Stimulated activated CD4-positive, alpha-beta T cell treated with anti-CD3 and anti-CD28 coated beads, Interleukin-4, amount 100 ng/mL, for 1 hour (primary cell): ENCODE measurements at places on chromosomes 7 and 10.

GRCh38 chr7:88202799-88203198, 17.0 kb downstream of the SRI start:
- DNase-seq: no peak

- DNase-seq: no peak
Observed at GRCh38 chr7:107594961-107595737, 15.1 kb downstream of the BCAP29 start.

DNA sequence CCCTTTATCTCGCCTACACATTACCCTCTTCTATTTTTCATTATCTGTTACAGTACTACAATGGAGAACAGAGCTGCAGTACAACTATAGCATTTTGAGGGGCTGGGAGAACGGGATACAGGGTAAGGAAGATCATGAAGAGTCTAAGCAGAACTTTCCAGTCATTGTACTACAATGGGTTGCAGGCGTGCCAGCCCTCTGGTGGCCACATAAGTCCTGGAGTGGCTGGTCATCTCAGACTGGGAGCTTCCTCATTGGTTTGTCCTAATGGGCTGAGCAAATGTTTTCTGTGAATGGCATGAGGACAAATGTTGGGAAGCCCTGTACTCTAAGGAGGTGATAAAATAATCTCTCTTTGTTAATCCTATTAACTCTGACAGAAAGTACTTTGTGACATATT, 33.0 kb downstream of the TMEM106B start:
- no peak for DNase-seq

GRCh38 chr7:148218603-148219002, 372.0 kb upstream of the C7orf33 start:
- DNase-seq: no peak

DNA sequence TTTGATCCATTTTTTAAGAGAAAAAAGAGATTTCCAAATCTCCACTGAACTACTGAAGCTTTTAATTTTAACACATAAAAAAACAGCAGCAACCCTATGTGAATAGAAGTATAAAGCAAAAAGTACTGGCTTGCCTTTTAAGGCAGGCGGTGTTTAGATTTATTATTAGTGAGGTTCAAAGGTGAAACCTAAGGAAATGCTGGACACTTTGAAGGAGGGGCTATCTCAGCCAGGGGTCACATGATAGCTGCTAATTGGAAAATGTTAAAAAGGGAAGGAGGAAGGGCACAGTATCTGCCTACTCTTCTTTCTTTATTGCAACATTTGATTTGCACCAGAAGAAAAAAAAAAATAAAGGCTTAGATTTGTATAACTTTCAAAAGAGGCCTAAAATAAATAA, 183.8 kb downstream of the SKAP2 start:
- no peak for DNase-seq

- DNase-seq: no peak
Observed at GRCh38 chr10:7218968-7219367, 191.9 kb downstream of the SFMBT2 start.
